ENCODE measurements at places on chromosomes 1 and 21.

DNA sequence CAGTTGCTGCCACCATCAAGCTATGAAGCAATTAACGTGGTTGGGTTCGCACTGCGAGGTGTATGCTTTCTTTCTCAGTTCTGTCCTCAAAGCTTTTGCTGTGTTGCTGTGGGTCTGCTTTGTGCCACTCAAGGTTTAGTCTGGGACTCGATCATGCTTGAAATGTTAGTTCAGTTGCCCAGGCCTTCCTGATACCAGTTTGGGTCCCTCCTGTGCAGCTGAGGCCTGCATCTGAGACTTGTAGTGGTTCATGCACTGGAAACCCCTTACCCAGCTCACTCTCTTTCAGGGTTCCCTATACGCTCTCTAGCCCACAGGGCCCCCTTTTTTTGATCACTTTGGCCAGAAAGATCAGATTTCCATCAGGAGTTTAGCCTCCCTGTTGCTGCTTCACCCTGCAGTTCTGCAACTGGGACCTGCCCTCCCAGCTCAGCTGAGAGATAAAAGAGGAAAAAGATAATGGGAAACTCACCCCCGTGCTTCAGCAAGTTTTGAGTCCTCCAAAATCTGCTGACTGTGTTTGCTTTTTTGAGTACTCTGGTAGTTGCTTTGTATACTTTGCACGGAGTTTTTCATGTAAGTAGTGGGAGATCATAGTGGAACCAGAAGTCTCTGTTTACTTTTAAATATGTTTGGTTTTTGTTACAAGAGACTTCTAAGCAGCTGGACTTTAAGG lies 317.0 kb downstream of the HHAT start:
- H3K27ac ChIP-seq, result no peak overlapping the region
- H3K27me3 ChIP-seq, result no peaks in the 10 kb centered on the region
- no peaks in the 10 kb centered on the region for H3K36me3 ChIP-seq
- no peak overlapping the region for H3K4me3 ChIP-seq
- no peak for DNase-seq
- no peaks in the 10 kb centered on the region for H3K4me1 ChIP-seq

DNA sequence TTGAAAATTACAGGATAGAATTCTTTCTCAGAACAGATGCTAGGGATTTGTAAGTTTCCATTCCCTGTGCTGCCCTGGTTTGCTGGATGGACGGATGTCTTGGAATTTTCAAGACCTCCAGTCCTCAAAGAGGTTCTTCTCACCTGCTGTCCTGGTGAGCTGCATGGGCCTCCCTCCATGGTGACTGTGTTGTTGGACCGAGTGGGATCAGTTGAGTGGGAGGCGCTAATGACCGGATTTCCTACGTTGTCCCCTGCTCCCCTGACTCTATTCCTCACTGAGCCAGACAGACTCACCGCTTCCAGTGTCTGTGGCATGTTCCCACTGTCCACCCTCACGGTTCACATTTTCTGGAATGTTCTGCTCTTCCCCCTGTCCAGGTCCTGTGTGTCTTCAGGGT lies 229.8 kb downstream of the CAMTA1 start:
- H3K27ac ChIP-seq, result no peak overlapping the region
- no peak for DNase-seq
- H3K36me3 ChIP-seq, result no peaks in the 10 kb centered on the region
- peaks cover 2% of the 10 kb centered on the region for H3K27me3 ChIP-seq
- no peaks in the 10 kb centered on the region for H3K4me1 ChIP-seq
- no peak overlapping the region for H3K4me3 ChIP-seq

DNA sequence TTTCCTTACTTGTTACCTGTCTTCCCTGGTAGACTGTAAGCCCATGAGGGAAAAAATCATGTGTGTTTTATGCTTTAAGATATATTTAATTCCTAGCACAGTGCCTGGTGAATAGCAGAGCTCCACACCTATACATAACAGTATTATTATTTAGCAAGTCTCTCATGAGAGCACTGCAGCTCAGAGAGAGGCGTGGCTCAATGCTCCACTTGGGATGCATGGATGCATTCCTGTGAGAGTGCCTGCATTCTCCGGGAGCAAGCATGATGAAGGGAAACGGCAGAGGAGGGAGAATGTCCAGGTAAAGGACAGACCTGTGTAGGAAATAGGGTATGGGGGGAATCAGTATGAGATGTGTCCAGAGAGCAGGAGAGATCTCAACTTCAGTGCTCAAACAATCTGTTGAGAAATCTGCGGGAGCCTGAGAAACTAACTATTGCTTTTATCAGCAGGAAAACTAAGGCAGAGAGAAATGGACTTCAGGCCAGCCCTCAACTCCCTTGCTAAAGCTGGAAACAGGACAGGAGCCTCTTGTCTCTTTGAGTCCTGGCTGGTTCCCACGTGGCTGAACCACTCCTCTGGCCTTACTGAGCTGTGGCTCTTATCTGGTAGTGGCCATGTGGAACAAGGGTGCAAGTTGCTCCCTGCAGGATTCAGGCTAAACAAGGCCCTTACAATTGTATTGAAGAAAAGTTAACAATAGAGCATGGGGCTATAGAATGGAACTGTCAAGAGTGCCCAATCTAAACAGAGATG lies 113.1 kb downstream of the KCNN3 start:
- no peak overlapping the region for H3K4me3 ChIP-seq
- no peak for DNase-seq
- peak overlapping the region; percentile 86 for H3K27ac ChIP-seq
- peaks cover 3% of the 10 kb centered on the region for H3K27me3 ChIP-seq
- H3K36me3 ChIP-seq, result peaks cover 4% of the 10 kb centered on the region
- peaks cover 78% of the 10 kb centered on the region for H3K4me1 ChIP-seq

GRCh38 chr1:10694633-10695627 lies 101.5 kb downstream of the CASZ1 start:
- H3K36me3 ChIP-seq, result no peaks in the 10 kb centered on the region
- peak overlapping the region; percentile 81 for H3K27ac ChIP-seq
- H3K4me1 ChIP-seq, result peaks cover 24% of the 10 kb centered on the region
- H3K27me3 ChIP-seq, result peaks cover 23% of the 10 kb centered on the region
- DNase-seq, result peak; percentile 74

Measured in activated T-helper 1 cell treated with anti-CD3 and anti-CD28 coated beads, Interleukin-12 subunit alpha, Interleukin-12 subunit beta, Interleukin-2, Interleukin-4 antibody, amounts not matched to agents 30 ng/mL and 10 ng/mL and 1 ng/mL, durations not matched to agents 14 hours and 24 hours and 36 hours (primary cell).